ENCODE measurements at places on chromosomes 1 and 21. TPM values are rescaled to one million over a fixed set of nuclear protein-coding genes. Genes with fewer than 3 reads are reported as not detected.

GRCh38 chr1:205306929-205307566, 14.5 kb downstream of the NUAK2 start:
- no peak for DNase-seq

DNA sequence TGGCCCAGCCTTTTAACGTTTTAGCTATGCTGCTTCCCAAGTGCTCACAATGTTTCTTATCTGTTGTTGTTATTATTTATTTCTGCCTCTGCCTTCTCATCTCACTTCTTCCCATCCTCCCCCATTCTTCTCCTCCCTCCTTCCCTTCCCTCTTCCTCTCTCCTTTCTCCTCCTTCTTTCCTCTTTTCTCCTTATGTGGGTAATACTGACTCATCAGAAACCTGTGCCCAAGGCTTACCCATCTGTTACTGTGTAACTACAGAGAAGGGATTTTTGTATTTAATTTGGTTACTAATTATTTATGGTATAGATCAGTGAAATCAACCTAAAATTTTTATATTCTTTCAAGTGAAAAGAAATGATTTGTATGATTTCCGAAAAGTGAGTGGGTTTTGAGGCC, 120.3 kb downstream of the KCNK2 start:
- no peak for DNase-seq

DNA sequence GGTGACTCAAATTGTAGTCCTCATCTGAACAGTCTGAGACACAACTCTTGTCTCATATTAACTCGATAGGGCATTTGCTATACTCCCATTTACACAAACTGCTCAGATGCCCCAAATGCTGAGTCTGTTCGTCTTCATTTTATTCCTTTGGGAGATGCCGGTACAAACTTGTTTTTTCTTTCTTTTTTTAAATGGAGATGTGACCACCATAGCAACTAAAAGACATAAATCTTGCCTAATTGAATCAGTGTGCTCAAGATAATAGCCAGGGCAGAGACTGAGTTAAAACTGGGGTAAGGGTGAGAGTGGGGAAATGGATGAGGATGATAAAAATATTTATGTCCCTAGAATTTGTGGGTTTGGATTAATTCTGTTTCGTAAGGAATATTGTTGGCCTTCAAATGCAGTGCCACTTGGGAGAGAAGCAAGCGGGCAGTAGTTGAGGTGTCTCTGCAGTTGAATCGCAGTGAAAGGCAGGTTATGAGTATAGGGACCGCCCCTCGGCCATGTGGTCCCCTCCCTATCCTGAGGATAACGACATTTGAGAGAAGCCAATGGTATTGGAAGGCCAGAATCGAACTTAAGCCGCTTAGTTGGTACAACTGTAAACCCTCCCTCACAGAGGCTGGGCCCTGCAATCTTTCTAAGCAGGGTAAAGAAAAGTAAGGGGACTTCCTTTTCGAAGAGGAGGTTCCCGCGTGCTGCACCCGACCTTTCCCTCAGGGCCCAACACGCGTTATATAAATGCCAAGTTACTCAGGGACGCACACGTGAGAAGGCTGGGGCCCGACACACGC, 859 bp upstream of the LRRC8B start:
- peak; percentile 84 for DNase-seq

VCAM1 gene
- total RNA-seq: not detected

FMO3 gene
- not detected for total RNA-seq

DNA sequence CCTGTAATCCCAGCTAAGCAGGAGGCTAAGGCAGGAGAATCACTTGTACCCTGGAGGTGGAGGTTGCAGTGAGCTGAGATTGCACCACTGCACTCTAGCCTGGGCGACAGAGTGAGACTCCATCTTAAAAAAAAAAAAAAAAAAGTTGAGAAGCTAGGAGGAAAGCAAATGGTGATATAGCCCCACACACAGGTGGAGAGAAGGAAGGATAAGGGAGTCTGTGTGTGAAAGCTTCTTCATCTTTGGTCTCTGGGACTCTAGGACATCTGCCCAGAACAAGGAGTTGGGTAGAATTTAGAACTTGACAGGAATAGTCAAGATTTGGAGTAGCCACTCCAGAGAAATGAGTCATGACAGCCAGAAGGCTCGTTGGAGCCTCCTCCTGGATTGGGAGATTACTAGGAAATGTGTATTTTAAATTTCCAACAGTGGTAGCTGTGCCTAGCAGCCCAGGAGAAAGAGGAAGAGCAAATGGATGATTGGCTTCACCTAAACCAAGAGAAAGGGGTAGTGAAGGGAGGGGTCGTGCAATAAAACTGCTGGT, 19.9 kb downstream of the NPL start:
- no peak for DNase-seq

DNA sequence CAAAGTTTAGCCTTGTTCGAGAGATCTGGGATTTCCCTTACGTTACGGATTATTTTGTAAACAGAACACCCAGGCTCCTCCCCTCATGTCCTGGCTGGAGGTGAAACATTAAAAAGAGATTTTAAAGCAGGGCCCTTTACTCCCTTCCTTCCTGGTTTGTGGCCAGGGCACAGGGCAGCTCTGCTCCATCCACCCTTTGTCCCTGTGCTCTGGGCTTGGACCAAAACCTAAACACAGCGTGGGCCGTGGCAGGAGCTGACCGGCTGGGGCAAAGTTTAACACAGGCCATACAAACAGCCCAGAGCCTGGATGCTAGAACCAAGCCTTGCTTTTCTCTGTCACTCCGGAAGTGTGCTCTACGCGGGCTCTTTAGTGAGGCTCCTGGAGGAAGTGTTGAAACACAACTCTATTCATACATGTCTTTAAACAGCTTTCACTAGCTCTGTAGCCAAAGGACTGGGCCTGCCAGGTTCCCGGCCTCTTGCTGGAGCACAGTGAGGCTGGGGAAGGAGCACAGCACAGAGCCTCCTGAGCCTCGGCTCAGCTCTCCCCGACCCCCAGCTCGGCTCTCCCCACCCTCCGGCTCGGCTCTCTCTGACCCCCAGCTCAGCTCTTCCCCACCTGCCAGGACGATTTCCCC, 84.7 kb downstream of the PDE9A start:
- DNase-seq: peak; percentile 12

DNA sequence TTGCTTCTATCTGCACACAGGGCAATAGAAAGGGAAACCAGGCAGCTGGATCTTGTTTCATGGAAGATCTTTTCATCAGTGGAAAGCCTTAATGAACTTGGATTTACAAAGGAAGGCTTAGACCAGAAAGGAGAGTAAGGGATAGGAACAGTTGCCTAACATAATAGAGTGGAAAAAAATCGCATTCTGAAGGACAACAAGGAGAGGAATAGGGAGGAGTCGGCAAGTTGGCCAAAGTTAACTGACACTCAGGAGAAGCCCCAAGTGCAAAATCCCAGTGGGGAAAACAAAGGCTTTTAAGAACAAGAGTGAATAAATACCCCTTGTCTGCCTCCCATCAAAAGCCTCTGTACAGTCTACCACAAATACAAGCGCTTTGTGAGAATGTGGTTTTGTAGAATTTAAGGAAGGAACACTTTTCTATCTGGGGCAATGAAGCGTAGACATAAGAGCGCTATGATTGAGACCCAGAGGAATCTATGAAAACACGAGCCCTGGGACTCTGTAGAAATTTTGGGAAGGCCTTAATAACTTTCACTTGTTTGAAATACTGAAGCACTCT, 74.1 kb downstream of the ZNF648 start:
- DNase-seq: no peak

DNA sequence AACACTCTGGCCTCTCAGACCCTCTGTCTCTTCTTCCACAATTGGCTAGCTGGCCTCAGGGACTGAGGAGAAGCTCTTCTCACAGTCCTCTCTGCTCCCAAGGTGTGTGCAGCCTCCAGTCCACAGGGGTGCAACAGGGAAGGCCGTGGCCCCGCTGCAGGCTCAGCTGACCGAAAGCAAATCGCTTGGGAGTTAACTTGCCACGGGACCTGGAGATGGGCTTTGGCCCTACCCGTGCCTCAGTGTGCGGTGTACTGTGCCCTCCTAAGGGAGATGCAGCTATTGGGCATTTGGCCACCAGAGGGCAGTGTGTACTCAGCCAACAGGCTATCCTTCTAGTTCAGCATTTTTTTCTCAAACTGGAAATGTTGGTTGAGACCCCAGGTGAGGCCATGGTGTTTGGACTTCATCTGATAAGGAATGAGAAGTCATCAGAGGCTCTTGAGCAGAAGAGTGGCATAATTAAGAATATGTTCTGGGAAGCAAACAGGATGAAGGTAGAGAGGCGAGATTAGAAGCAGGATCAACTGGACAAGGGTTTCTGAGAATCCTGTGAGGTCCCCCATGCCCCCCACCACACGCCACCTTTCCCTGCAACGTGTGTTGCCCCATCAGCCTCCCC, 42.5 kb upstream of the TMEM125 start:
- peak; percentile 88 for DNase-seq

- DNase-seq: no peak
Measured at GRCh38 chr1:94246692-94247137, 9.3 kb upstream of the ARHGAP29 start.

GUCA2B gene
- total RNA-seq: not detected

GRCh38 chr1:12654657-12655056, 10.8 kb downstream of the AADACL4 start:
- DNase-seq: no peak

- no peak for DNase-seq
Measured at GRCh38 chr1:36988741-36989193, 45.5 kb downstream of the GRIK3 start.

COL24A1 gene
- total RNA-seq: not detected

DNA sequence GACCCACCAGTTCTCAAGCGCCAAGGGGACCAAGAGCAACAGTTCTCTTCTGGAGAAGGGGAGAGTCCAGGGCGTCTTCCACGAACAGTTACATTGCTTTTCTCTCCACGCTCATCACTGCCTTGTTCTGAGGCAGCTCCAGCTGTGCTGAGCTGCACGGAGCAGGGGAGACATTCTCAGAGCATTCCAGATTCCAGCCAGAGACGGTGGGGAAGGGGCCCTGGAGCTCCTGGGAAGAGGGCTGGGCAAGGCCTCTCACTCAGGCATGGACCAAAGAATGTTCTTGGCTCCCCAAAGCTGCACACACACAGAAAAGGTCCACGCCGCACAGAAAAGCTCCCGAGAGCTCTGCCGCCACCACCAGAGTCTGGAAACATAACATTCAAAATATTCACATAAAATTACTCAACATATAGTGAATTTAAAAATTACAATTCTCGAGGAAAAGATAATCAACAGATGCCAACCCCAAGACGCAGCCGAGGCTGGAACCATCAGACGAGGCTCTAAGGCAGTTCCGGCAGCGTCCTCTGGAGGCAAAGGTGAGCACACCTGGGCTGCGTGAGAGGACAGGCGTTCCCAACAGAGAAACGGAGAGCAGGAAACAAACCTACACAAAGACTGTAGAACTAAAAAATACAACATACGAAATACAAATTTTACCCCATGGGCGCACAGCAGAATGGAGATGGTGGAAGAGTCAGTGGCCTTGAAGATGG, 40.5 kb downstream of the UBE2G2 start:
- DNase-seq: peak; percentile 28

GRCh38 chr1:112637254-112638109, 17.9 kb downstream of the CAPZA1 start:
- DNase-seq: no peak

GRCh38 chr1:7940745-7941436, at the start of gene TNFRSF9:
TSS of gene TNFRSF9 (minus strand) at chr1:7940839. CDS start at chr1:7939994, 845 bp downstream.
- peak; percentile 93 for DNase-seq

DNA sequence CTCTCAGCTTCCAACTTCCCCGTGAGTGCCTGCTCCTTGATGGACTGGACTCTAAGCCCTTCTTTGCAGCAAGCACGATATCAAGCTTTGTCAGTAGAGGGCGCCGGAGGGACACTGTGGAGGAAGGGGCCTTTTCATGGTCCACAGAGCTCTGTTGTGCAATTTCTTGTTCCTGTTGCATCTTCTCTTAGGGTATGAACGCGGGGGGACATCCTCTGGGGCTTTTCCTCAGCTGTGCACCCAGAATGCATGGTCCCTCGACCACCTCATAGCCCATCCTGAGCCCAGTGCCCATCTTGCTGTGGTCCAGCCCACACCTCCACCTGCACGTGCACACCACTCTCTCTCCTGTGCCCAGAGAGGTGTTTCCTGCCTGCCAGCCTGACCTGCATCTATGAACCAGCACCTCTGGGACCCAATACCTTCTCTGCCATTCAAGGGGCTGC, 556.8 kb downstream of the PTPRU start:
- DNase-seq: peak; percentile 80

MACO1 gene
- 11.0 TPM for total RNA-seq

CFAP107 gene
- not detected for total RNA-seq

S100A2 gene
- total RNA-seq: 3.5 TPM

HENMT1 gene
- 25.8 TPM for total RNA-seq

- peak; percentile 57 for DNase-seq
Measured at GRCh38 chr1:35883635-35884101, 659 bp downstream of the AGO1 start.

KRTAP10-3 gene
- total RNA-seq: not detected

GRCh38 chr1:248814351-248814750, 11.4 kb downstream of the SH3BP5L start:
- no peak for DNase-seq
